SW480 (cell line): ENCODE measurements at places on chromosomes 4 and X.

GRCh38 chr4:5638316-5638715, 70.0 kb downstream of the EVC2 start:
- peak; percentile 82 for DNase-seq

DNA sequence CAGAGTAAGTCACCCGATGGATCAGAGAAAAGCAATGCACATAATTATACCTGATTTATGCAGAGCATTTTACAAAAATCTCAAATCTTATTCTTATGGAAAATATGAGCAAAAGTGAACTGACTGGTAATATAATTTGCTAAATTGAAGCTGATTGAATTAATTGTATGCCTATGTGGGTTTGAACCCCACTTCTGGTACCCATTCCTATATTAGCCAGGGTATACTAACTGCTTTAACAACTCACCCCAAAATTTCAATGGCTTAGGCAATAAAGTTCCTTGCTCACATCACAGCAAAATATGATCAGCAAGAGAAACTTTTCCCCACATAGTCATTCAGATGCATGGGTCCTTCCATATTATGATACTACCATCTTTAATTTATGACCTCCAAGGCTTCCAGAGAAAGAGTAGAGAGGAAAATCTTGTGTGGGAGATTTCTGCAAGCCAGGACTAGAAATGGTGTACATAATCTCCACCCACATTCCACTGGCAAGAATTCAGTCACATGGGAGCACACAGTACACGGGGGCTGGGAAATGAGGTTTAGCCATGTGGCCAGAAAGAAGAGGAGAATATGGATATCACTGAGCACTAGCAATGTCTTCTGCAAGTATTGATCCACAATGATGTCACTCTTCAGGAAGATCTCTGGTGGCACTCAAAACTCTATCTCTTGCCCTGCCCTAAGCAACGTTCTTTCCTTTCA, 640.7 kb downstream of the BCOR start:
- DNase-seq, result no peak

DNA sequence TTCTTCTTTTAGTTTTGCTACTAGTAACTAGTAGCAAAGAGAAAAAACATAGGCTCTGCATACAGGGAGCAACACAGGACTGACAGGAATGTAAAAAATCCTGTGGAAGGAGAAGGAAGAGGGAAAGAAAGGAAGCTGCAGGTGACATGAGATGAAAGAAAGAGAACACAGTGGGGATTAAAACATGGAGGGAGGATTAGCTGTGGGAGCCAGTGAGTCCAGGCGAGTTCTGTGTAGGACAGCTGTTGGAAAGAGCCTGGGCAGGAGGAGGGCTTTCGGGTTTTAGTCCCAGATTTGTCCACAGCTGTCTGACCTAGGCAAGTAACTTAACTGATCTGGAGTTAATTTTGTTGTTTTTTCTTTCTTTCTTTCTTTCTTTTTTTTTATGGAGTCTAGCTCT, 21.6 kb downstream of the CCNG2 start:
- no peak for DNase-seq

DNA sequence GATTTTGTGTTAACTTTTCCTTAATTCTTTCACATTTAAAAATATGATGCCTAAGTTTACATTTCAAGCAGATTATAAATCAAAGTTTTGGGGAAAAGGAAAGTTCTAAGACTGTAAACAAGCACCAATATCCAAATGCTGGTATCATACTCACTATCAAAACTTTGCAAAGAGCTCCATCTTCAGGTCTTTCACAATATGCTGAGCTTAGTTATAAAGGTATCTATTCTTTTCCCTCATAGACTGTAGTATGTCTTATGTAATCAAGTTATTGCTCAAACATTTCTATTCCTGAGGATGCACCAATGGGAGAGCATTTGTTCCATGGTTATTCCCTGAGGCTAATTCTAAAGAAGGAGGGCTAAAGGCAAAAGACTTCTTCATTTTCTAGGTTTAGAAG, 207.9 kb upstream of the FAM241A start:
- DNase-seq, result peak; percentile 53

GRCh38 chr4:127238956-127239475, 393.7 kb upstream of the INTU start:
- DNase-seq, result no peak

- peak; percentile 46 for DNase-seq
Measured at GRCh38 chr4:84965553-84966381, 723 bp downstream of the WDFY3 start.
